Stimulated activated CD8-positive, alpha-beta memory T cell treated with anti-CD3 and anti-CD28 coated beads, Interleukin-4, amount 100 ng/mL, for 4 hours (primary cell): ENCODE measurements at places on chromosomes 3 and 15.

- DNase-seq = no peak
Measured at GRCh38 chr3:107124885-107125284, 252.4 kb upstream of the CCDC54 start.

DNA sequence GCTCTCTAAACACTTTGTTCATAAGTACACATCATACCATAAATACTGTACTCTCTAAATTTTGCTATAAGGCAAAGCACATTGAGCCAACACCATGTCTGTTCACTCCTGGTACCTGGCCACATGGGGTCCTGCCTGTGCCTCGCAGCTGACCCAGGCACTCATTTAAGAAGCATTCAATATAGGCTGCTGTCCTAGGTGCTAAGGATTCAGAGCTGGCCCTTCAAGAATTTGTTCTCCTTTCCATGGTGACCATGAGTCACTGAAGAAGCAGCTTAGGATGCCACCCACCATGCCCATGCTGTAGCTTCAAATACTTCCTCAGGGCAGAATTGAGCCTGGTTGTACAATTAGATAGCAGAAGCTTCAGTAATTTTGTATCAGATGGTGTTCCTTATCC lies 119.2 kb upstream of the ZBED2 start:
- DNase-seq = no peak

GRCh38 chr15:67048281-67049279 lies 16.8 kb upstream of the SMAD3 start:
- DNase-seq = no peak

- DNase-seq = no peak
Measured at GRCh38 chr3:99627062-99627826, 11.2 kb upstream of the COL8A1 start.

DNA sequence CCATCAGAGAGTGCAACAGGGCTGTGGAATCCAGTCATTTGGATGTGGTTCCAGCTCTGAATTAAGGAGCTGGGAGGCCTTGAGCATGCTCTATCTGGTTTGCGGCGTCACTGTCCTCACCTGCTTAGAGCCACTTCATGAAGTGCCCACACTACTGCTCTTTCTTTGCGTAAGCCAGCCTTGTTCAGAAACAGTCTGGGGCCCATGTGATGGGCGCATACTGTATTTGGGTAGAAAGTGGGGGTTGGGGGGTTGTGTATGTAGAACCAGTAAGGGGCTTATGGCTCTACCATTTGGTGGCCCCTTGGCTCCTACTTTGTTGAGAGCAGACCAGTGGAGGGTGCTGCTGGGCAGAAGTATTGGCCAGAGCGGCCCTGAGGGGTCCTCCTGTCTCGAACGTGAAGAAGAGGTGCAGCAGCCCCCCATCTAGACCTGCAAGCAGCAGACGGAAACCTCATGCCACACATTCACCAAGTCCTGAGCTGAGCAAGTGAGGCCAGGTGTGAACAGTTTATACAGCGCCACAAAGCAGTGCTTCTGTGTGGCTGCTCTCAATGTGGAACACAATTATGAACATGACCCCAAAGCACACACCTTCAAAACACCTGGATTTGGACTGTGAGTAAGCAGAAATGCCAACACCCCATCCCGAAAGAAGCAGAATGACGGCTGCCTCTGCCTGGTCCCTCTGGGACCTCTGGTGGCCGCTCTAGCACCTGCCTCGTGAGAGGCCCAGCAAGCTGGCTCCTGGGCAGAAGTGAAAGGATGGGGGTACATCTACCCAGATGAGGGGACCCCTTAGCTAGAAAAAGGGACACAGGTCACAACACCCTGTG lies 26.6 kb downstream of the SRPRB start:
- DNase-seq = no peak

DNA sequence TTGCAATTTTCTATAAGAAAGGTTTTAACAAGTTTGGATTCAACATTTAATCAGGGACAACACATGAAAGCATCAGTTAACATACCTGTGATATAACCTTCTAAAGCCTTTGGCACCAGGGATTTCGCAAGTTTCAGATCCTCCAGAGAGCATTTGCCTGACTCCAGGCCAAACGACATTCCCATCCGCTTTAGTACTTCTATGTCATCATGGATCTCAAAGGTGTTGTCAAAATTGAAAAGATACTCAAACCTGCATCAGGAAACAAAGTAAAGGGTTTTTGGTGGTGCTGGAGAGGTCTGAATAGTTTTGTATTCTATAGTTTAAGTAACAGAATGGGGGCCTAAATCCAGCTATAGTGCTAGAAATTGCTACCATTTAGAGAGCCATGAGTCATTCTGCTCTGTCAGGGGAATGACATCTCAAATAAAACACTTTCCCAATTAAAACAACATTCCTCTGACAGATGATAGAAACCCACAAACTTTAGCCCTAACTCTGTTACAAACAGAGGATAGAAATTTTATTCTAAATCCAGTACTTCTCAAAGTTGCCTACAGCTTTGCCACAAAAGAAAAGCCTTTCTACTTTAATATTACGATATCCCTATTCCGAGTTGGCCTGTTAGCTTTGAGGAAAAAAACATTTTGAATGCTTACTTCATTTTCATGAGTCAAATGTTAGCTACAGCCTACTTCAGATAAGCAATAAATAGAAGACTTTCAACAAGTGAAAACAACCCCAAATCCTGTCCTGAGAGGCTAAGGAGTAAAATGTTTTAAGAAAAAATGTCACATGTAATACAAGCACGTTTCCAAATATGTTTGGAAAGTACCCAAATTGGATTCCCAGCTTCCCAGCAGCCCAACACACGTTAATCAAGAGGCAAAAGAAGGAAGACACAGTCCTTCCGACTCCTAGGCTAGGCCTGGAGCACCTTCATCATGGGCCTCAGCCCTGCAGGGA lies 83.4 kb downstream of the ATP1B3 start:
- DNase-seq = no peak

- DNase-seq = no peak
Measured at GRCh38 chr3:70813311-70813710, 500.9 kb upstream of the MDFIC2 start.

DNA sequence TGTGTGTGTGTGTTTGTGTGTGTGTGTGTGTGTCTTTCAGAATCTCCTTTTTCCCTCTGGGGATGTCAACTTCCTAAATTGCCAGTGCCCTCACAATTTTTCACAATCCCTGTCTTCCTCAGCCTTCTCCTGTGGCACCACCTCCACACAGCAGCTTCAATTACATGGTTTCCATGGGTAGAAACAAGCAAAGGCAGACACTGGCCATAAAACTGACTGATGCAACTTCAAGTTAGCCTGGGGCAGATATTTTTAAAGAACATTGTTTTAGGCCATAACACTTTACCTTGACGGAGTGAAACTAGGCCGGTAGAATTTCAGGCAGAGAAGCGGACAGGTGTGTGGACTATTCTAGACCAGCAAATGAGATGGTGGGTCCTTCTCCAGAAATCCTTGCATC lies 405.8 kb upstream of the SUCLG2 start:
- no peak for DNase-seq

DNA sequence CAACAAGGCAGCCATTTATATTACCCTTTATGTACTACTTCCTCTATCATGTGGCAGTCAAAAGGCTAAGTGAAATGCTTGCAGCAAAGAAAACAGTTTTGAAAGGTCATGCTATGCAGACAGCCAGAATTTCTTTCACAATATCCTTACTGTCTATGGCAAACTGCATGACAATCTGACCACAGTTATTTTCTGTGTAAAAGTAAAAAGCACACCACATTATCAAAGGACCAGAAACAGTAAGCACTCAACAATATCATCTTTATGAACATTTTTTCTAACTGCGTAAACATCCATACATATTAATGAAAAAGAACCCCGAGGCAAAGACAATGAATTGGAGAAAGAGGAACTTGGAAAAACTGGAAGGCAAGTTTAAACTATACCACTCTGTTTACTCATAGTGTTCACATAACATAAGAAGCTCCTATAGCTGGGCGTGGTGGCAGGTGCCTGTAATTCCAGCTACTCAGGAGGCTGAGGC lies 47.9 kb downstream of the PIK3CB start:
- DNase-seq = no peak

- DNase-seq = no peak
Measured at GRCh38 chr15:77836906-77837648, 204.4 kb upstream of the LINGO1 start.

DNA sequence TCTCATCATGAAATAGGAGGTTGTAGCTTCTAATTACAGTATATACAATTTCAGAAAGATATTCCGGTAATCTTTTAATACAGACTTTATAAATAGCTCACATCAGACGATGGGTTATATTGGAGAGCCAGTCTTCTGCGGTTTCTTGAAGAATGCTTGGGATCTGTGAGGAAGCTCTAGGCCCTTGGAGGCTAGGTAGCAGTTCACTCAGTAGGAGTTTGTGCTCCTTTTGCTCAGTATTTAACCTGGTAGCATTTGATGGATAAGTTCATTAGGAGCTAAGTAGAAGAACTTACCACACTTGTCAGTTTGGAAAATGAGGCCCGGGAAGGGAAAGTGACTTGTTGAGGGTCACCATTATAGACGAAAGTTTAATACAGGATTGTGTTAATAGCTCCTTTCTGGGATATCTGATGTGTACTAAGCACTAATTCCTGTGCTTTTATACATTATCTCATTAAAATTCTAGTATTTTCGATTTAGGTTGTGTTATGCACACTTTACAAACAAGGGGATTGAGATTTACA lies 2.8 kb downstream of the FNDC3B start:
- DNase-seq = no peak

- no peak for DNase-seq
Measured at GRCh38 chr3:102378216-102378615, 56.6 kb upstream of the ZPLD1 start.

- DNase-seq = no peak
Measured at GRCh38 chr3:57331078-57331610, 38.7 kb upstream of the ASB14 start.

GRCh38 chr15:51380999-51381806 lies 39.7 kb downstream of the GLDN start:
- DNase-seq = no peak
